ENCODE measurements at places on chromosomes 16 and 17.

GRCh38 chr16:50265260-50265659 lies 1.1 kb upstream of the ADCY7 start:
- no peak for DNase-seq

GRCh38 chr17:28043741-28044140 lies 1.3 kb downstream of the NLK start:
- DNase-seq, result no peak

- no peak for DNase-seq
Measured at GRCh38 chr17:12133183-12133582, 112.5 kb downstream of the MAP2K4 start.

DNA sequence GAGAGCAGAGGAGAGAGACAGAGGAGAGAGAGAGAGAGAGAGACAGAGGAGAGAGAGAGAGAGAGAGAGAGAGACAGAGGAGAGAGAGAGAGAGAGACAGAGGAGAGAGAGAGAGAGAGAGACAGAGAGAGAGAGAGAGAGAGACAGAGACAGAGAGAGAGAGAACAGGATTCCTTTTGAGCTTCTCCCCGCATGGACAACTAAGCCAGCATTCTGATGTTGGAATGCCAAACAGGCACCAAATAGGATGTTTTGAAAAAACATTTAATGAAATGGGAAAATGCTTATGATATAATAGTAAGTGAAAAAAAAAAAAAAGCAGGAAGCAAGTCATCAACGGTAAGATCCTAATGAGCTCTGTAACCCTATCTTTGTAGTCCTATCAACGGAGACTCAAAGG lies 60.7 kb downstream of the ARSG start:
- DNase-seq, result no peak

GRCh38 chr16:65015599-65015998 lies 106.3 kb downstream of the CDH11 start:
- no peak for DNase-seq

- DNase-seq, result no peak
Measured at GRCh38 chr16:68473358-68474070, 25.2 kb upstream of the SMPD3 start.

GRCh38 chr17:44097110-44097958 lies 26.1 kb downstream of the HDAC5 start:
- DNase-seq, result no peak

GRCh38 chr17:50861822-50862528 lies 4.2 kb downstream of the TOB1 start:
- no peak for DNase-seq

DNA sequence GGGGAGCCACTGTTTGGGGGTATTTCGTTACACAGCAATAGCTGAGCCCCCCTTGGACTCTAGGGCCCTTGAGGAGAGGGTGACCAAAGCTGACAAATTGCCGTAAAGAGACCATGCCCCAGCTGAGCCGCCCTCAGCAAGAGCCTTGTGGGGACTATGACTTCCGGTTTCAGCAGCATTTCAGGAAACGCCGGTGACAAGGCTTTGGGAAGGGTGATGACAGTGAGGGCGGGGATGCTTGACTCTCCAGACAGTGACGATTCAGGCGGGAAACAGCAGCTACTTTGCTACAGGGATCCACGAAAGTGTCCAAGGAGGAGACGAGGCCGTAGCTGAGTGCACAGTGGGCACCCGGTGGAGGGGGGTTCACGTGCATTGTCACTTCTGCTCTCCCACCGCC lies 360.8 kb downstream of the C16orf95 start:
- no peak for DNase-seq

- DNase-seq, result no peak
Measured at GRCh38 chr17:28327709-28328108, 7.6 kb downstream of the IFT20 start.

DNA sequence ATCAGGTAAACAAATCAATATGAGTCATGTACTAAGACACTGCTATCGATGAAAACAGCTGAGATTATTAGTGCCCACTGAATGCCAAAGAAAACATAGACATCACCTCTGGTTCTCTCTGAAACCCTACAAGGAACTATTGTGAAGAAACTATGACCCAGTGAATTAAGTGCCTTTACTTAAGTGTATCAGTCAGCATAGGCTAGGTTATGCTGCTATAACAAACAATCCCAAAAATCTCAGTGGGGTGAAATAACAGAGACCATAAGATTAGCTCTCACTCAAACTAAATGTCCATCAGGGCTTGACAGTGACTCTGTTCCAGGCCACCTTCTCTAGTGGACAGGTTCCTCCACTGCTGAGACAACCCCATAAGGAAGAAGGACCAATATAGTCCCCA lies 57.7 kb upstream of the KDM8 start:
- no peak for DNase-seq

DNA sequence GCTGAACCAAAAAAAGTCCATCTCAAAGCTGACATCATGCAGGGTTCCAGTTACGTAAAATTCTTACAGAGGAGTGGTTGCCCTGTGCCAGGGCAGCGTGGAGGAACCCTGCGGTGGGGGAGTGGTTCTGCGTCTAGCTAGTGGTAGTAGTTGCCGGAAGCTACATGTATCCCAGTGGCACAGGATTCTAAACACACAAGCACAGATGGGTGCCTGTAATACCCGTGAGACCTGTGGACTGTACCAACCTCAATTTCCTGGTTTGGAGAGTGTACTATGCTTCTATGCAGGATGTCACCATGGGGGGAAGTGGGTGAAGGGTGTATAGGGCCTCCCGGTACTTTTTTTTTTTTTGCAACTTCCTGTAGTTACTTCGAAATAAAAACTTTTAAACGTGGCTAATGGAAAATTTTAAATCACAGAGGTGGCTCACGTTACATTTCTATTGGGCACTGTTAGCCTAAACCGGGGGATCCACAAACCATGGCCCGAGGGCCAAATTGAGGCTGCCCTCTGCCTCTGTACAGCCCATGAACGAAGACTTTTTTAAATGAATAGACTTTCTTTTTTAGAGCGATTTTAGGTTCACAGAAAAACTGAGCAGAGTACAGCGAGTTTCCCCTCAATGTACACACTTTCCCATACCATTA lies 38.5 kb downstream of the TBC1D16 start:
- peak; percentile 66 for DNase-seq

GRCh38 chr17:73850426-73850825 lies 206.2 kb upstream of the SDK2 start:
- DNase-seq, result no peak

DNA sequence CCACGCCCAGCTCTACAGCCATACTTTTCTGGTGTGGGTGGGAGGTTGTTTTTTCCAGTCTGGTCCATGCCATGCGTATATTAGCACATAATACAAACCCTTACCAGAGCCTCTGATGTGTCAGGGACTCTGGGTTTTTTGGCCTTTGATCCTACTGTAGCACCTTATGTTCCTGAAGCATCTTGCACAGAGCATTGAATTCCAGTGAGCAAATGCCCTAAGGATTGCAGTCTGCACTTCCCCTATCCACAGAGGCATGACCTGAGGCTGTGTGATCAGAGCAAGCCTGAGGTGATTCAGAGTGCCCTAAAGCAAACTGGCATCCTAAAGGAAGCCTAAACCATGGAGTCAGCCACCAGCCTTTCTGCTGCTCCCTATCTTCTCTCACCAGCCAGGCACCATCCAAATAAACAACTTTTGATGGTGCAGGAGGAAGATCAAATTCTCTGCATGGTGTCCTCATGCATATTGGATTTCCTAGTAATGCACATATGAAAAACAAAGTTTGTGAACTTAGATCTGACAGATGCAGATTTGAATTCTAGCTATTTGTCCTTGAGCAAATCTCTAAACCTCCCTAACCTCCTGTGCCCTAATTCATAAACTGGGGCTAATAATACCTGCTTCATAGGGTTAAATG lies 41.2 kb upstream of the HAS3 start:
- DNase-seq, result no peak

- no peak for DNase-seq
Measured at GRCh38 chr16:88831838-88832237, 20.1 kb upstream of the APRT start.

GRCh38 chr16:49520492-49521038 lies 147.0 kb downstream of the C16orf78 start:
- no peak for DNase-seq

GRCh38 chr16:24986512-24987303 lies 28.5 kb downstream of the ARHGAP17 start:
- DNase-seq, result no peak

DNA sequence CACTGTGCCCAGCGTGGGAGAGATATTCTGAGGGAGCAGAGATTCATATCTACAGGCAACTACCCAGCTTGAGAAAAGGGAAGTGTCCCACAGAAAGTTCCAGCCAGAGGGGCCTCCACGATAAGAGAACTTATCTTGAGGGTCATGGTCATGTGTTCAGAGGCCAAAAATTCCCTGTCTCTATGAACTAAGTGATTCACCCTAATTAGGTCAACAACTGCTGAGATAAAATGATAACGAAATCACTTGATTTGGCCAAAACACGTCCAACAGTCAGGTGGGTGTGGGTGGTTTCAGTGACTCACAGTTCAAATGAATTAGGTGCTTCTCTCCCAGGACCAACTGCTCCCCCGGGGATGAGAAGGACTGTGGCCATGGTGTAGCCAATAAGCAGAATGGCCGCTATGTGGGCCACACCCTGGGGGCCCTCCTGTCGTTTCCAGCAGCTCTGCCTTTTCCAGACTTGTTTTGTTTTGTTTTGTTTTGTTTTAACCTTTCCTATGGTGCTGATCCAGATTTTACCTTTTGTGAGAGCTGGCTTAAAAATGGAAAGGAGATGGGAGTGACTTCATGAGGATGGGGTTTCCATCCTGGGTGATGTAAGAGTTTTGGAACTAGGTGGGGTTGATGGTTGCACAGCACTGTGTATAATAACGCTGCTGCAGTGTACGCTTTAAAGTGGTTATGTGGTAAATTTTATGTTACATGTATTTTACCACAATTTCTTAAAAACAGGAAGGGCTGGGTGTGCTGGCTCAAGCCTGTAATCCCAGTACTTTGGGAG lies 8.7 kb downstream of the DNAI2 start:
- DNase-seq, result peak; percentile 67

DNA sequence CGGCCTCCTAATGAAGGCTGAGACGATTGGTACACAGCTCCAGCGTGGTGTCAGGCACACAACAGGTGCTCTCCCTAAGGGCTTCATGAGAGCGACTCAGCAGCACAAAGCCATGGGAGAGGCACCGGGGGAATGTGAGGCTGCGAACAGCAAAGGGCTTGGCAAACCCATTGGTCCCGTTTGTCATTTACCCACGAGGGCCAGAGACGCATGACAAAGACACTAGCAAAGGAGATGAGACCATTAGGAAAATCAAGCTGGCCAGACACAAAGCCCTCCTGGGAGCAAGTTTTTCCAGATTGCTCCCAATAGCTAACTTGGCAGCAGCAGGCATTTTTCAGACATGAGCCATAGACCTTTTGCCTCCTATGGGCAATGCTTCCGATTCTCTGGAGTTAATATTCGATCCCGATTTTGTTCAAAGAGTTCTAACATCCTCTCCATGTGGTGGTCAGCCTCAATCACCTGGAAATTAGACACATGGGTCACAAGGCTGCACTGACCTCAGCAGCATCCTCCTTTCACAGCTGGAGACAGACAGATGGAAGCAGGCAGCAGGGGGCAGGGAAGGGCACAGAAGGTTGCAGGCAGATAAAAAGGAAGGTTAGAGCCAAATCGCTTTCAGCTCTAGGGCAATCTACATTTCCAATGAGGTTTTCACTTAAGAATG lies 38.2 kb downstream of the TK2 start:
- DNase-seq, result no peak

DNA sequence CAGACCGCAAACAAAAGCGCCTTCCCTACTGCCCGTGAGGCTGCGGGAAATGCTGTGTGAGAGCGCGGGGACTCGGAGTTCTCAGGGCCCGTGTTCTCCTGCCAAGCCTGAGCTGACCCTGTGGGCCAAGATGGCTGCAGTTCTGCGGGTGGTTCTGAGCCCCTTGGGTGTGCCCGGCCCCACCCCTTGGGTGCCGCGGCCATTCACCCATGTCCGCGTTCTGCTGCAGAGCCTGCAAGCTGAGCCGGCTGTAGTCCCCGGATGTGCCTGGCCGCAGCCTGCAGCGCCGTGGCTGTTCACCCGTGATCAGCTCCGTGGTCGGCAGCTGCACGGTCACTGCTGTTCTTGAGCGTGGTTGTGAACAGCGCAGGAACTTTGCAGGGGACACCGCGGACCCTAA lies 20.0 kb downstream of the ACSF3 start:
- no peak for DNase-seq

GRCh38 chr16:67779256-67780014 lies 26.9 kb downstream of the RANBP10 start:
- no peak for DNase-seq

- DNase-seq, result no peak
Measured at GRCh38 chr16:73234496-73234895, 186.6 kb upstream of the ZFHX3 start.

- no peak for DNase-seq
Measured at GRCh38 chr17:67902511-67903231, 77.4 kb downstream of the BPTF start.

GRCh38 chr17:48413613-48414405 lies 16.2 kb downstream of the SKAP1 start:
- DNase-seq, result no peak

DNA sequence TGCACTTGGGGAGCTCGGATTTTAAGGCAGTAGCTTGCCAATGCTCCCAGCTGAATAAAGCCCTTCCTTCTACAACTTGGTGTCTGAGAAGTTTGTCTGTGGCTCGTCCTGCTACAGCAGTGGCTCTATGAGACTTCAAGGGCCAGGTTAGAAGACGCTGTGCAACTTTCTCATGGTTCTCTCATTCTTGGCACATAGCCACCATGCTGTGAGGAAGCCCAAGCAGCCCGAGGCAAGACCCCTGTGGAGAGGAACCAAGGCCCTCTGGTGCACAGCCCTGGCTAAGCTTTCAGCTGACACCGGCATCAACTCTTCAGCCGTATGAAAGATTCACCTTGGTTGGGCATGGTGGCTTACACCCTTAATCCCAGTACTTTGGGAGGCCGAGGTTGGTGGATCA lies 116.9 kb upstream of the EEF2KMT start:
- DNase-seq, result no peak

DNA sequence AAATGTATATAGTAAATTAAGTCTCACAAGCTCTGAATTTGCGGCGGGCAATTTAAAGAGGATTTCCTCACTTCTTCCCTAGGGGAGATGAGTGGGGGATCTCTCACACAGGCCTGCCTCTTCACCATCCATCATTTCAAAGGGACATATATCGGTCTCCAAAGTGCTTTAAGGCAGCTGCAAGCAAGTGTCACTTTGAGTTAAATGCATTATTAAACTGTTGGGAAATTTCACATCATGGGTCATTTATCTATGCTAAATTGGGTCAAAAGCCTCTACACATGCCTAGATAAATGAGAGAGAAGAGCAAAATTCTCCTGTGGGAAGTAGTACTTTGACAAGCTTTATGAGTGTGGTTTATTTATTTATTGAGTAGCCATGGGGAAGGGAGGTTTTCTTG lies 1106.1 kb upstream of the GOT2 start:
- no peak for DNase-seq

GRCh38 chr17:8382052-8382879 lies 727 bp downstream of the RPL26 start:
- no peak for DNase-seq

GRCh38 chr17:44807093-44807816 lies 22.8 kb downstream of the GJC1 start:
- no peak for DNase-seq

- DNase-seq, result no peak
Measured at GRCh38 chr17:38980490-38981217, 13.5 kb upstream of the FBXO47 start.

GRCh38 chr16:21628772-21629171 lies 23.6 kb downstream of the IGSF6 start:
- DNase-seq, result no peak

All from stimulated activated CD4-positive, alpha-beta T cell treated with anti-CD3 and anti-CD28 coated beads, Interleukin-2, amount 100 ng/mL, for 24 hours (primary cell).